ENCODE measurements at places on chromosomes 2 and 18. TPM values are rescaled to one million over a fixed set of nuclear protein-coding genes. Genes with fewer than 3 reads are reported as not detected.

GRCh38 chr2:172588931-172589330 is 33.0 kb downstream of the PDK1 start:
- no peak for DNase-seq

The SERPINB3 gene
- total RNA-seq = not detected

DNA sequence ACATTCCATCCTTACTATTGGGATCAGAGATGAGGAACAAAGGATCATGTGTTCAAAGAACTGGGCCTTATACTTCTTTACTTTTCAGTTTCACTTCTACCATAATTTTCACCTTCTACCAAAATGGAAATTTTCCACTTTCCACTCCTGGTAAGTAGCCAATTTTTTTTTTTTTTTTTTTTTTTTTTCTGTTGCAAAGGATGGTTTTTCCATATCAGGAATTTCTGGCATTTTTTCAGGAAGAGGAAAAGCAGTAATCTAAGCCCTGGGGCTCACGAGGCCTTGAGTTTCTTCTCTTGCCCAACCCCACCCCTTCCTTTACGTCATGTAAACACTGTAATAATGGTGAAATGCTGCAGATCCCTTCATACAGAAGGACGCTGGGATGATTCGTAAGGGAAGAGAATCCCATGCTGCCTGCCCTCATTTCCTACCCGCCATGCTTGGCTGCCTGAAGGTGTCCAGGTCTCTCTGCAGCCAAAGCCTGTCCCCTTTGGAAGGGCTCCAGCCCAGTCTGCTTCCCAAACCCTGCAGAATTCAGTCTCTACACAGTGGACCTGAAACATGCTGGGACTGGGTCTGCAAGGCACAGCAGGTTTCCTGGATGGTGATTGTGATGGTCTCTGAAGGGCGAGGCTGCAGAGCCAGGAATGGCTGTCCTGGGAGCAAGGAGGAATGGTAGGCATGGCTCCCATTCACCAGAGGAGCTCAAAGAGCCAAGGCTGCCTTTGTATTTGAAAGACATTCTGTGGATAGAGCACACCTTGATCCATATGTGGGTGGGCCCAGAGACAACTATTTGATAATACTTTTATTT is 57.0 kb downstream of the EFR3B start:
- no peak for DNase-seq

GRCh38 chr2:176156807-176157498 is at the start of gene HOXD3:
Gene HOXD3, plus strand, starts transcription at chr2:176157307. Its CDS starts 11,808 bp downstream, at chr2:176169115.
- DNase-seq = no peak

The DNAH7 gene
- 0.16 TPM for total RNA-seq

- no peak for DNase-seq
These were observed 1.6 kb upstream of the CSRNP3 start for GRCh38 chr2:165467921-165468320.

The DLX1 gene
- total RNA-seq = not detected

GRCh38 chr2:203240491-203240890 is 1.7 kb downstream of the CYP20A1 start:
- DNase-seq = no peak

The ANKRD30BL gene
- not detected for total RNA-seq

GRCh38 chr2:219538504-219538951 is 5.1 kb downstream of the CHPF start:
- no peak for DNase-seq

DNA sequence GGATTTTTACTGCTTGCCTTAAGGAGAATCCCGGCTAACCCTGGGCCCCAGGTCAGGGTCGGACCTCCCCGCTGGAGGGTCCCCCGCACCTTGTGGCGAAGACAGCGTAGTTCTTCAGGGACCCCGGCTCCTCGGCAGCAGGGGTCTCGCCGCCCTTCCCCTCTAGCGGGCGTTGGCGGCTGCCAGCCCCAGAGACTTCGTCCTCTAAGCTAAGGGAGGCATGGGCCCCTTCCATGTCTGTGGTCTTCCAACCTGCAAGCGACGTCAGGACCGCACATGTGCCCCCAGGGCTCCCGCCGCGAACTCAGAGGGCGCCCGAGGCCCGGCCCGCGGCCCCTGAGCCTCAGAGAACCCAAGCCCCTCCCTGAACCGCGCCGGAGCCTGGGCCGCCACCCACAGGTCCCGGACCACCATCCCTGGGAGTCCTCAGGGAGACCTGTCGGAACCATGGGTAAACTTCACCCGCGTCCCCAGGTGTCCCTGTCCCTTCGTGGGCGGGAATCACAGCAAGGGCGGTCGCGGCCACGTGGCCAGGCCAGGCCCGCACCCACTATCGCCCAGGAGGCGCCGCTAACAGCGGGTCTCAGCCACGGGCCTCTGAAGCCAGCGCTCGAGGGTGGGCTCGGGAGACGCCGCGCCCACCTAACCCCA is 562 bp downstream of the ANKMY1 start:
- no peak for DNase-seq

GRCh38 chr2:126704434-126705160 is 48.6 kb downstream of the GYPC start:
- DNase-seq = no peak

GRCh38 chr2:212227755-212228154 is 310.8 kb downstream of the ERBB4 start:
- DNase-seq = no peak

DNA sequence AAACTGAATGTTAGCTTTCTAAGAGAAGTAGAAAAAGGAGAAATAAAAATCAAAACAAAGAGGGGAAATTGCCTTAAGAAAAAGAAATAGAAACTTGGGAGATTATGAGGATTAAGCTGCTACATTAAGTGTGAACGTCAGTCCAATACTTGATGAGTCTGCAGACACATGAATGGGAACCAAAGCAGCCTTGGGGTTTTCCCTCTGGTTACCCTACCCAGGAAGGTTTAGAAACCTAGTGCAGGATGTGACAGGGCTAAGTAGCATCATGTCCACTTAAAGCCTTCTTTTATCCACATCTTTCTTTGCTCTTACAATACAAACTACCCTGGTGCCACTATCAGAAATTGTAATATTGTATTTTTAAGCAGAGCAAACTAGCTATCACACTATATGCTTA is 22.3 kb downstream of the SLC35F5 start:
- DNase-seq = no peak

DNA sequence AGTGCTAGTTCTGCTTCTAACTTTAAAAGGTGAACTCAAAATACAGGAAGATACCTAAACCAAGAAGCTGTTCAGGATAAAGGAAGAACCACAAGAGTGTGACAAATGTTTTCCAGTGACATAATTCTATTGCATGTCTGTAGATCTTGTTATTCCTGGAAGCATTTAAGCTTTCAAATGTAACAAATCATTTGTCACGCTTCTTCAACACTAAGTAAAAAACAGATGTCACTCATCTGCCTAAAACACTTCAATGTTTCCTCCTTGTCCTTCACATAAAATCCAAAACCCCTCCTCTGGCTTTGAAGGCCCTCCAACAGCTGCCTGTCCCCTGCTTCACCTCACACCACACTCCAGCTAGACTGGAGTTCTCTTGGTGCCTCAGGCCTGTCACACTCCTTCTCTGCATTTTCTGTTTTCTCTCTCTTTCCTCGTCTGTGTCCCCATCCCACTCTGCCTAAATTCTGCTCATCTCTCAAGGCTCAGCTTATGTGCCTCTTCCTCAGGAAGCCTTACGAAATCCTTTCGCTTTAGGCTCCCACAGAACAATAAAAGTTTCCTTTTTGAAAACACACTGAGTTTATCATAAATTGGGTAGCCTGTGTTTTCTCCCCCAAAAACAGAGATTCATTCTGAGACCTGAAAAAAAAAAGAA is 6.4 kb upstream of the CLEC4F start:
- no peak for DNase-seq

The REG1B gene
- not detected for total RNA-seq

The DCDC2C gene
- total RNA-seq = 1.4 TPM

The CNTNAP5 gene
- not detected for total RNA-seq

DNA sequence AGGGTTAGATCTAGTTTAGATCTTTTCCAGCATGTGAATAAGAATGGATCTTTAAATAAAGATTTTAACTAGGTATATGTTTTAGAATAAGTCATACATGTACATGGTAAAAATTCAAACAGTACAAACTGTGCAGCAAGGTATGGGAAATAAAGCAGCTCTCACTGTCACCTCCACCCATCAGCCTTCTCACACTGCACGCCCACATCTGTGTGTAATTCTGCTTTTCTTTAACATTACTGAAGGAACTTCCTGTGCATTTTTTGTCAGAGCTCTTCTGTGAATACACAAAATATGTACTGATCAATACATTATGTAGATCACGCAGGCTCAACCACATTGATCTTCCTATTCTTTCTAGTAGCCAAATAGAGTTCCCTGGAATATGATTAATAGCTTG is 3.4 kb downstream of the CASP8 start:
- DNase-seq = no peak

GRCh38 chr2:6475155-6475940 is 390.4 kb downstream of the CMPK2 start:
- DNase-seq = no peak

- no peak for DNase-seq
These were observed 77.7 kb downstream of the MAP2 start for GRCh38 chr2:209501579-209501978.

The MARS2 gene
- 24.9 TPM for total RNA-seq

- no peak for DNase-seq
These were observed 2.2 kb downstream of the IL1F10 start for GRCh38 chr2:113069676-113070605.

The CRYGC gene
- not detected for total RNA-seq

The MOGAT1 gene
- total RNA-seq = not detected

The IL1A gene
- not detected for total RNA-seq

The RIT2 gene
- total RNA-seq = not detected

DNA sequence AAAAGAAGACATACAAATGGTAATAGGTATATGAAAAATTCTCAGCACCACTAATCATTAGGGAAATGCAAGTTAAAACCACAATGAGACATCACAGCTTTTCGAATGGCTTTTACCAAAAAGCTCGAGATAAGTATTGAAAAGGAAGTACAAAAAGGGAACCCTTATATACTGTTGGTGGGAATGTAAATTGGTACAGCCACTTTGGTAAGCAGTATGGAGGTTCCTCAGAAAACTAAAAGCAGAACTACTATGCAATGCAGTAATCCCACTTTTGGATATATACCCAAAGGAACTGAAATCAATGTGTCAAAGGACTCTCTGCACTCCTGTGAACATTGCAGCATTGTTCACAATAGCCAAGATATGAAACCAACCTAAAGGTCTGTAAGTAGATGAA is 107.5 kb upstream of the SPATS2L start:
- no peak for DNase-seq

DNA sequence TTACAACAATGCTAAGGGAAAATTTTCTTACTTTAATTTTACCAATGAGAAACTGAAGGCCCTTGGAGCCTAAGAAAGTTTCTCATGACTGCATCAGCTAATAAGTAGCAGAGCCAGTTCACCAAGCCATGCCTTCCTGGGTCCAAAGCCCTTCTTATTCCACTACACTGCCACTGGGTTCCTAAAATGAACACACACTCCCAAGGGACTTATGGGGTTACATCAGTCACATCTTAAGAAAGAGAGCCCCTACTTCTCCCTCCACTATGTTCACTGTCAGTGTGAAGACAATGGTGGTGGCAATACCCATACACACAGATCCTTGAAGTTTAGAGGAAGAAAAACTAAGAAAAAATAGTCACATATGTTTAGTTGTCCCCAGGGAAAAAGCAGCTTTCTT is 20.6 kb downstream of the MBD2 start:
- no peak for DNase-seq

- DNase-seq = no peak
These were observed 227.0 kb upstream of the SIX2 start for GRCh38 chr2:45236268-45236667.

GRCh38 chr18:21141668-21142422 is 30.2 kb upstream of the ROCK1 start:
- no peak for DNase-seq

The CCL20 gene
- not detected for total RNA-seq

The RAB31 gene
- total RNA-seq = 74.1 TPM

The DPP10 gene
- total RNA-seq = not detected

DNA sequence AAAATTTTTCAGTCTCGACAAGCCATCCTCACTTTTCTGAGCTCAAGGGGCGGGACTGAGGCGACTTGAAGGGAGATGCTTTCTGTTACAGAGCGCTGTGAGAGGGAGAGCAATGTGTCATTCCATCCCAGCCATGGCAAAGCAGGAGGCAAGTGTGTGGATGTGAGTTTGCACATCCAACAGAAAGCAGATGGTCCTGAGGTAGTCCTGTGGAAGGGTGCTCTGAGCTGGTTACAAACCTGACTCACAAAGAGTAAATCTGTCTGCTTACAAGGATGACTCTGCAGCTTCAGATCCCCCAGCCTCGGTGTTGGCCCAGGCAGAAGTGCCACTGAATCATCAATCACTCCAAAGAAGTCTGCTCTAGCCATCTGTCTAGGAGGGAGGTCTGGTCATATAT is 482.0 kb upstream of the DCC start:
- no peak for DNase-seq
